ENCODE measurements at places on chromosomes 2 and 18. TPM values are rescaled to one million over a fixed set of nuclear protein-coding genes. Genes with fewer than 3 reads are reported as not detected.
A peak's percentile ranks its signal among the peaks of the same experiment; 100 is the strongest.

DNA sequence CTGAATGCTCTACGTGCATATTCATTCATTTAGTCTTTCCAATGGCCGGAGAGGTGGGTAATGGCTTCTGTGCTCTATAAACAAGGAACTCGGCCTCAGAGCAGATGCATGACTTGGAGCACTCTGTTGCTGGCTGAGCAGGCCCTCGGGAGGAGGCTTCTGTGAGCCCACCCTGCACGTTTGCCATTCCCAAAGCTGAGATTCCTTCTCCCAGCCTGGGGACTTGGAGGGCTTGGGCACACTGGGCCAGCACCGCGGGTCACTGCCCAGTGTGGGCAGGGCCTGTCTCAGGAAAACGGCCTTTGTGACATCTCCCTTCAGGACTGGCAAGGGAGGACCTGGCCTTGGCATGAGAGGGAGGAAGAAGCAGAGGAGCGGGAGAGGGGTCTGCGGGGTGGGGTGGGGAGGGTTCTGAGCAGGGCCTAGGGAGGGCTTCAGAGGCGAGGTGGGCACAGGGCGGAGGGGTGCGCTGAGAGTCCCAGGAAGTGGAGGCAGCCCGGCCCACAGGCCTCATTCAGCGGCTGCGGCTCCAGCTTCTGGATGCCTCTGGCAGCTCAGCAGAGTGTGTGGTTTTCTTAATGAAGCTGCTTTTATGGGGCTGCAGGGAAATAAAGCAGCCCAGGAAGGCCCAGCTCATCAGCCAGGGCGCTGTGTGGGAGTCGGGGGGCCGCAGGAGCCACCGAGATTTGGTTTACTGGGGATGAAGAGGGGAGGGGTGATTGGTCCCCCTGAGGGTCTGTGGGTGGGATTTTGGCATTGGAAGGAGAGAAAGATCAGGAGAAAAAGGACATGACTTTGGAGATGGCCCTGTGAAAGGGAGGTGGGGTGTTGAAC lies 51.7 kb upstream of the OTOF start:
- no peak for DNase-seq

- DNase-seq = no peak
Observed at GRCh38 chr2:126835831-126836230, 62.9 kb upstream of the TEX51 start.

DNA sequence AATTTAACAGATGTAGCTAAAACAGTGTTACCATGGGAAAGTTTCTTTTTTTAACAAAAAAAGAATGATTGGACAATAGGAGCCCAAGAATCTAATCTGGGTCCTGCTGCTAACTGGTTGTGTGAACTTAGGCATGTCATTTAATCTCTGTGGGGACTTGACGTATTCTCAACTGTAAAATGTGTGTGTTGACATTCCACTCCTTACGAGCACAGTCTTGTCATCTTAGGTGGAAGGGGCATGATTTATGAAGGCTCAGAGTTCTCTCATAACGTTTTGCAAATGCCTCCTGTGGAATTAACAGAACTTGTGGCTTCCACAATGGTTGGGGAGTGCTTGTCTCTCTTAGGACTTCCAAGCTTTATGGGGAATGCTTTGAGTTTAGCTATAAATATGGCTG lies 125.9 kb upstream of the SATB2 start:
- DNase-seq = no peak

DNA sequence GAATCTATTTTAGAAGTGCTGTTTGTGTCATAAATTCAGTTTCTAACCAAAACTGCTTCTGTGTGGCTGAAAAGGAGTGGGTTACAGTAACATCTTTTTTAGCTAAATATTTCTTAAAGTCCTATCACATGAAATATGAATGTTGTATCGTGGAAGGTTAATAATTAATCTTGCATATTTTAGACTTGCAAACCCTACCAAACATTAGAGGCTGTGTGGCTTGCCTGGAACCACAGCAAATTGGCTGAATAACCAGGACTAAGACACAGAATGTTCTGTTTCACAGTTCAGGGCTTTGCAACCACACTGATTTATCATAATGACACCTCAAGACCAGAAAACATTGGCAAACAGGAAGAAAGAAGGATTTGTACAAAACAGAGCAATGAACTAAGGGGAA lies 208.9 kb upstream of the CNTNAP5 start:
- no peak for DNase-seq

DNA sequence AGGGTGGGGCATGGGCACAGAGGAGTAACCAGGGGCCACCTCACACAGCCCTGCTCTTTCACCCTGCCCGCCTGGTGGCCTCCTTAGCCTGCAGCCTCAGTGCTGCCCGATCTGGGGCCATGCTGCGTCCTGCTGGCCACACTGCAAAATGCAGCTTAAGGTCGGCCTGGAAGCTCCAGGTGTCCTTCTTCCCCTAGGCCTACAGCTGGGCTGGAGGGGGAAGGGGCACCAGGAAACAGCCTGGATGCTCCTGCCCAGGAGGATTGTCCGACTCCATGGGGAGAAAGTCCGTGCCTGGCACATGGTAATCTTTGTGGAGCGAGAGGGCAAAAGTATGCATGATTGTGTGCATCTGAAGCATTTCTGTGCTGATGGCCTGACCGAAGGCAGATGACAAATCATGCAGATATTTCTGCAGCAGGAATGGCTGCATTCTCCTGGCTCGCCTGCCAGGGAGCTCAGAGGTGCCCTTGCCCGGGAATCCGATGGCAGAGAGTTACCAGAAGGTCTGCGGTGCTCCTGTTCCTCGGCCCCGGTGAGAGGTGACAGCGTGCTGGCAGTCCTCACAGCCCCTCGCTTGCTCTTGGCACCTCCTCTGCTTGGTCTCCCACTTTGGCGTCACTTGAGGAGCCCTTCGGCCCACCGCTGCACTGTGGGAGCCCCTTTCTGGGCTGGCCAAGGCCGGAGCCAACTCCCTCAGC lies 12.8 kb upstream of the ALPP start:
- DNase-seq = no peak

- DNase-seq = no peak
Observed at GRCh38 chr2:122194546-122194945, 439.1 kb downstream of the TSN start.

The TMEM178A gene
- total RNA-seq = not detected

GRCh38 chr2:119157850-119158511 lies 570 bp downstream of the C1QL2 start:
- no peak for DNase-seq

DNA sequence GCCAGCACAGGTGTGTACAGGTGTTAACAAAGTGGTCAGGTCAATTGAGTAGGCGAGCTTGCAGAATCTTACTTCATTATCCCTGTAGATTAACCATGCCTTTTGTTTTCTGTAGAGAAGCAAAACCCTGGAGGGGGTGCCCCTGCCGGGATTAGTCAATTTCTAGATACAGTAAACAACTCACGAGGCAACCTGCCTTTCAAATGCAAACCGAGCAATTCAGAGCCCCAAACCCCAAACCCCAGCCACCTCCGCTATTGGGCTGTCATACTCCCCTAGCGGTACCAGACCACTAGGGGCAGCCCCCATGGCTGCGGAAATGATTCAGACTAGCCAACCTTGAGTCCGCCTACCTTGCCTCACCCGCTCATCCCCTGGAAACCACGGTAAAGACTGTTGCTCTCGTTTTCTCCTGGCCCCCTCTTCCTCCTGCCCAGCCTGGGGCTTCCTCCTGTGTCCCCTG lies 61.4 kb upstream of the KIF5C start:
- DNase-seq = peak; percentile 42

The HNMT gene
- 0.61 TPM for total RNA-seq

The OR6B2 gene
- not detected for total RNA-seq

The ASIC4 gene
- total RNA-seq = not detected

The RBM44 gene
- 0.33 TPM for total RNA-seq

- no peak for DNase-seq
Observed at GRCh38 chr2:168085801-168086361, 161.5 kb downstream of the STK39 start.

GRCh38 chr2:138079976-138080375 lies 115.7 kb downstream of the HNMT start:
- no peak for DNase-seq

The WDR33 gene
- 88.1 TPM for total RNA-seq

DNA sequence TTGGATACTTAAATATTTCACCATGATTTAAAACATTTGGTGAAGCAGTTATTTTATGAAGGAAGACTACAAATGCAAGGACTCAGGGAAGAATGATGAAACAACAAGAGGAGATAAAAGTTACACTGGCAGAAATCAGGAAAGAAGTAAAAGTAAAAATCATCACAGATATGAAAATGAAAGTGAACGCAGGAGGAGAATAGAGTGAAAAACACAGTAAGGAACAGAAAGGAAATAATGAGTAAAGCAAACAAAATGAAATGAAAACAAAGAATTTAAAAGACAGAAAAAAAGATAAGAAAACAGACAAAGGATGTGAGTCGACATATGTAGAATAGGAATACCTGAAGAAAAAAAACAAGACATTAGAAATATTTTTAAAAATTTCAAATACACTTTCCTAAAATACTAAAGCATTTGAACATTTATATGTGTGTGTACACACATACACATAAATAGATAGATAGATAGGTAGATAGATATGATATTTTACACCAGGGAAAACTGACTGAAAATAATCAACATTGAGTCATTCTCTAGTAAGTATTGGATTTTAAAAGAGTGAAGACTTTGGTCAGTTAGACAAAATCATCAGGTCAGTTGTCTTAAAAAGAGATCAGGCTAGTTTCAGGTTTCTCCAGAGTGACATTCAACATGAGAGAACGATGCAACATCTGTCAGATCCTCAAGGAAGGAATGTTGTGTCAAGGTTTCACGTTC lies 12.1 kb upstream of the KDSR start:
- DNase-seq = no peak

GRCh38 chr2:166091439-166091838 lies 36.4 kb downstream of the SCN1A start:
- DNase-seq = no peak

GRCh38 chr2:193695367-193695766 lies 1500.6 kb upstream of the TMEFF2 start:
- DNase-seq = no peak

GRCh38 chr18:14921031-14921430 lies 173.1 kb downstream of the ANKRD30B start:
- no peak for DNase-seq

The LHCGR gene
- total RNA-seq = not detected

- DNase-seq = no peak
Observed at GRCh38 chr2:223915071-223915470, 30.1 kb downstream of the WDFY1 start.

The KIF5C gene
- total RNA-seq = 19.8 TPM

- DNase-seq = no peak
Observed at GRCh38 chr2:240405684-240406313, 29.7 kb upstream of the GPC1 start.

The CDH20 gene
- total RNA-seq = 0.13 TPM

DNA sequence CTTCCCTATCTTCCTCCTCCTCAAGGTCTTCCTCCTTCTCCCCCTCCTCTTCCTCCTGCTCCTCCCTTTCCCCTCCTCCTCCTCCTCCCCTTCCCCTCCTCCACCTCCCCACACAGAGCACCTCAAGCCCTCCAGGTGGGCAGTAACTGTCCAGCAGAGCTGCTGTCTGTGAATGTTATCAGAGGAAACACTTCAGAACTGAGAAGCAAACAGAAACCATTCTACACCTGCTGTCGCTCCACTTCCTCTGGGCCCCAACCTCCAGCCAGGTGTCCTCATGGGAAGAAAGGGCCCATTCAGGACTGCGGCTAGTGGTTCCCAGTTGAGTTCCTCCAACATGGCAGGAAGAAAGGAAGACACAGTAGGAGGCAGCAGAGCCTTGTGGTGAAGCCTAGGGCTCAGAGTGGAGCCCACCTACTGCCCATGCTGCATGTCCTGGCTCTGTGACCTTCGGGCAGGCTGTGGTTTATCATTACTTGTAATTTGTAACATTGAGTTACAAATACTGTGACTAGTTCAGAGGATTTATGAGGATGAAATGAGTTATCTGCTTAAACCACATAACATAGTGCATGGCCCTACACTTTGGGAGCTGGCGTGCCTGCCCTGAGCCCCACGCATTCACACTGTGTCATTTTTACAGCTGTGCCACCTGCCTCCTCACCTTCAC lies 165.9 kb upstream of the ID2 start:
- DNase-seq = no peak

DNA sequence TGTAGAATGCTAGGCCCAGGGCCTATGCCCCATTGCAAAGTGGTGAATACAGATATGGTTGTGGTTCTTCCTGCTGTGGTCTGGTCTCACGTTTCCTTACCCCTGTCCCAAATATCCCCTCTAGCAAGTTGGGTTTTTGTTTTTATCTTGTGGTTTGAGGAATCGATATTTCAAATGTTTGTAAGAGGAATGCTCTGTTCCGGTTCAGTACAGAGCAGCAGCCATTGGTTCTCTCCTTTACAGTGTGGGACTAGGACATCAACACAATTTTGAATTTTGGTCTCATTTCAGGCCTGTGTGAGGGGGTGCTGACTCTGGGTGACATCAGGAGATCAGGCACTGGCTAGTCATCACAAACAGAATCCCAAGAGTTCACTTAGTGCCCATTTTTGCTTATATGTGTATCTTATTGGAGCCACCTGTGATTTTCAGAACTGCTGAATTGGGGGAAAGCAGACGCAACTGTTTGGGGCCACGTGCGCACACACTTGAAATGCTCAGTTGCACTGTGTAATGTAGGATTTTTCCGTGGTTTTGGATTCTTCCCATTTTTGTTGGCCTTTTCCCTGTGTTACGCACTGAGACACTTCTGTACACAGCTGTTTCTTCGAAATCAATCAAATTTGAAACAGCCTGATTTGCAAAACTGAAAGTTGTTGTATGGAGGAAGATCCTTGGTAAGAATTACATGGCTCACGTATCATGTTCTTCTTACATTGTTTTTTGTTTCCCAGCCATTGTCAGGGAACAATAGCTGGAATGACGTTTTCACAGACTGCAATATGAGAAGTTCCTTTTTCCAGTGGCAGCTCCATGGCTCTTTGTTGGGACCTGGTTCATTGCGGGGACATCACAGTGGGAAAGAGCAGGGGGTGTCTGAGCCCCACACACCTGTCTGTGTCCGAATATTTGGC lies 8.6 kb downstream of the SH3BP4 start:
- no peak for DNase-seq

- no peak for DNase-seq
Observed at GRCh38 chr2:228747483-228747882, 523.6 kb downstream of the PID1 start.

The PTPRM gene
- total RNA-seq = 3.9 TPM

The SCN7A gene
- not detected for total RNA-seq

GRCh38 chr18:76847916-76848315 lies 25.6 kb downstream of the ZNF236 start:
- DNase-seq = no peak

- DNase-seq = no peak
Observed at GRCh38 chr2:74817304-74817675, 16.6 kb upstream of the HK2 start.

Measured in CD8-positive, alpha-beta memory T cell (primary cell).